HS-5 (cell line): ENCODE measurements at places on chromosomes 13 and 19.

DNA sequence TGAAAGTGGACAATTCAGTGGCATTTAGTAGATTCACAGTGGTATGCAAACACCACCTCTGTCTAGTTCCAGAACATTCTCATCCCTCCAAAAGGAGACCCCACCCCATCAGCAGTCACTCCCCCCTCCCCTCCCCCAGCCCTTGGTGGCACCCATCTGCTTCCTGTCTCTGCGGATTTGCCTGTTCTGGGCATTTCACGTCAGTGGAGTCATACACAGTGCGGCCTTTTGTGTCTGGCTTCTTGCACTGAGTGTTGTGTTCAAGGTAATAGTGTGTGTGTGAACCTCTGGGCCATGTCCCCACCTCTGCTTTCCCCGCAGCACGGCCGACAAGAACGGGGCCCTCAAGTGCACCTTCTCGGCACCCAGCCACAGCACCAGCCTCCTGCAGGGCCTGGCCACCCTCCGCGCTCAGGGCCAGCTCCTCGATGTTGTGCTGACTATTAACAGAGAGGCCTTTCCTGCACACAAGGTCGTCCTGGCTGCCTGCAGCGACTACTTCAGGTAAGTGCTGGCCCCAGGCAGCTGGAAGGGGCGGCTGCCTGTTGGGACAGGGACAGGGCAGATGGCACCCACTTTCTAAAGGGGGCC, 19.4 kb upstream of the CRTC1 start:
- DNase-seq: no peak

- DNase-seq: no peak
Observed at GRCh38 chr13:46595136-46595884, 42.3 kb downstream of the LRCH1 start.

- no peak for DNase-seq
Observed at GRCh38 chr19:38402623-38402966, 298 bp upstream of the FAM98C start.

DNA sequence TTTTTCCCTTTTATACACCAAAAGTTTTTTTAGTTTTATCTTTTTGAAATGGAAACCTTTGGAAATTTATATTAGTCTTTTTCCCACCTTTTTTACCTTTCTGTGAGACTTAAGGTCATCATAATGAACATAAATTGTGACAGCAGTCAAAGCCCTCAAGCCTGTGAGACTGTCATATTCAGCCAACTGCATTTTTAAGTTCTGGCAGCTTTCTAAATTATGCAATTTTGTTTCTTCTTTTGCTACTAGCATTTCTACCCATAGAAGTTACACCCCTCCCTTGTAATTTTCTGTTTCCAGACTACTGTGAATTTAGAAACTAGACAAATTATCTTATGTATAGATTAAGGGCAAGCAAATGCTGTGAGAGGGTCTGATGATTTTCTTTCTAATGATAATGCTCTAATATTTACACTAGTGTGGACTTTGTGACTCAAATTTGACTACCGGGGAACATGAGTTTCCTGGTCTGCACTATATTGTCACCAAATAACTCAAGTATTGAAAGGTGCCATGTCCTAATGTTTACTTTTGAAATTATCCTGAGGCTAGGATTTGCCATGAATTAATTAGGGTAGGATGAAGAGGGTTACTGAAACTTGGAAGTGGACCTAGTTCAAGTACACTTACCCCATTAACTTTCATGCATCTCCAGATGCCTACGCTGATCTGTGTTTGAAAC, 43.7 kb downstream of the FRY start:
- no peak for DNase-seq

DNA sequence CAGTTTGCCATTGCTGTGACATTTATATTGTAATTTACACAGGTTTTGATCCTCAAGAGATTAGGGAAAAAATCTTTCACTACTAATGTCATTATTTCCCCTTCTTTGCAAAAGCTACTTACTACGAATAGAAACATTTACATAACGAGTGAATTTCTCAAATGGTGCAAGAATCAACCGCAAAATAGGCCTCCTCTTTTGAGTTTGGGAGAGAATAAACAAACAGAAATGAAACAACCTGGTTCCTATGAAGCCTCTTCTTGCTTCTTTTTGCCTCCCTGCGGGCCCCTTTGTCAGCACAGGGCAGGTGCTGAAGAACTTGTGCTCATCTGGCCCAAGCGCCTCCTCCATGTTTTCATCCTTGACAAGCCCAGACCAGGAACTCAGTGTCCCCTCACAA, 10.1 kb upstream of the GJA3 start:
- DNase-seq: no peak

- DNase-seq: no peak
Observed at GRCh38 chr19:31392464-31392863, 43.2 kb upstream of the TSHZ3 start.
